ENCODE measurements at places on chromosomes 4 and X.

- no peak for DNase-seq
Observed at GRCh38 chr4:31228068-31228467, 507.9 kb downstream of the PCDH7 start.

GRCh38 chr4:3442959-3443749 is 1.4 kb downstream of the HGFAC start:
- DNase-seq: peak; percentile 86

DNA sequence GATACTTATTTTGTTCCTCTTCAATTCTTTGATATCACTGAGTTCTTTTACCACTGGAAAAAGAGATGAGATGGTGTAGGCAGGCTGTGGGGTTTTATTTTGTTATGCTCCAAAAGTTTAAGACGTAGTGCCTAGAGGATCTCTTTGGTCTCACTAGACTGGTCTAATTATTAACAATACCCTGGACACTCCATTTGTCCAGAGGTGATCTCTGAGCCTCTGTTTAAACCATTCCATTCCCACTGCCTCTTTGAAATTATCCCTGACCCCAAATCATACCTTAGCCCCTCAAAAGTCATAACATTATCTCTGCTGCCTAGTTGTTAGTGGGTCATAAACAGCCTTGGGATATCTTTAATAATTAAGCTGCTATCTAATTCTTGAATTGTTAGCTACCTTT is 24.2 kb downstream of the SMPX start:
- DNase-seq: no peak

- no peak for DNase-seq
Observed at GRCh38 chr4:52641854-52642563, 17.1 kb downstream of the USP46 start.

DNA sequence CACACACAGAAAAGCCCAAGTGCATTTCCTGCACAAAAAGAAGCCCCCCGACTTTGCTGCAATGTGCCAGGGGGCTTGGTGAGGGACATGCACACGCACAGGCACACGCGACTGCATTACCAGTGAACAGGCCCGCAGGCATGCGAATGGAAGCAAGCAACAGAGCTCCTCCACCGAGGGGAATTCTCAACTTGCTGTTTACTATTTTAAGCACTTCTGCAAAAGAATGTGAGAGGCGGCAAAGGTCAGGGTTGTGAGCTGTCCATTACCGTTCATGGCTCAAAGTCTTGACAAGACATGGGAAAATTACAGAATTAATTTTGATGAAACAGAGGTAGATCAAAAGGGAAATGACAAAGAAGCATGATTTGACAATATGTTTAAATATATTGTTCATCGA is 342.5 kb upstream of the NOCT start:
- DNase-seq: no peak

GRCh38 chr4:138672393-138672976 is 343.1 kb upstream of the NOCT start:
- DNase-seq: no peak

- DNase-seq: no peak
Observed at GRCh38 chr4:153260132-153260531, 55.9 kb downstream of the TRIM2 start.

GRCh38 chr4:171626554-171626953 is 186.7 kb upstream of the GALNTL6 start:
- no peak for DNase-seq

DNA sequence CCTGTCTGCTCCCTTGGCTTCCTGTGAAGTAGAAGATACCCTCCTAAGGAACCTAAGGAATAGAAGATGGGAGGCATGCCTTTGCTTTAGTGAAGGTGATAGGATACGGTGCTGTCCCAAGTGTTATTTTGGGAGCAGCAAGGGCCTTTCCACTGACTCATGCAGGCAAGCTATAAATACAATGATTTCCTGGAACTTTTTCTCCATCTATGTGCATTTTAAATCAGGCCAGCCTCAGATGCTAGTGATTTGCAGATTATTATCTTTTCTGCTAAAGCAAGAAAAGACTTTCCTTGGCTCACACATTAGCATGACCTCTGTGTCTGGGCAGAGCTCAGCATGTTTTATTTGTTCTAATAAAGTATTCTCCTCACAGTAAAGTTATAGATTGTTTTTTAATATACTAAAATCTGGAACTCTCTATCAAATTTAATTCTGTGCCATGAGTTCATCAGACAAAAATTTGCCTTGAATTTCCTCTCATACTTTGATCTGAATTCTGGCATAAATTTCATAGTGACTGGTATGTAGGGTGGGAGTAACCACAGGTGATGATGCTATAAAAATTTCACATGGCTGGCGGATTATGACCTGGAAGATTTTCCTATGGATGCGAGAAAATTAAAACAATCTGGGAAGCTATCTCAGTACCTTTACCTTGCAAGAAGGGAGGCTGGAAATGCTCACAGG is 131.7 kb downstream of the REPS2 start:
- no peak for DNase-seq

All from DMS53 (cell line).